ENCODE measurements at places on chromosomes 11 and 22.
A peak's percentile ranks its signal among the peaks of the same experiment; 100 is the strongest.

GRCh38 chr11:130449996-130450769 lies 1.7 kb downstream of the ADAMTS15 start:
- DNase-seq: no peak

DNA sequence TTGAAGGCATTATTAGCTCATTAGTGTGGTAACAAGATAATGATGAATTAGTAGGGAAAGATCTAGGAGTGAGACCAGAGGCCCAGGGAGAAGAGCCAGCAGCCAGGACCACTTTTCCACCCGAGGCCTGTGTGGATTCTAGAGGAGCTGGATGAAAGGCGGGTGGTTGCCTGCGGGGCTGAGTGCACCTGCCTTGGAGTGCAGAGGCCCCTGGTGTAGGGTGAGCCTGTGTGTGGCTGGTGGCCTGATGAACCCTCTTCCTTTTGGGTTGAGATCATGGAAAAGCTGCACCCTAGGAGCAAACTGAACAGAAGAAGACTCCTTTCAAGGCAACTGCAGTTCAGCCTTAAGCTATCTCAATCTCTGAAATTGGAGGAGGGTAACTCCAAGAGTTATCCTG lies 5.9 kb upstream of the TP53AIP1 start:
- DNase-seq: no peak

- DNase-seq: no peak
Measured at GRCh38 chr22:48895831-48896765, 931.6 kb downstream of the BRD1 start.

DNA sequence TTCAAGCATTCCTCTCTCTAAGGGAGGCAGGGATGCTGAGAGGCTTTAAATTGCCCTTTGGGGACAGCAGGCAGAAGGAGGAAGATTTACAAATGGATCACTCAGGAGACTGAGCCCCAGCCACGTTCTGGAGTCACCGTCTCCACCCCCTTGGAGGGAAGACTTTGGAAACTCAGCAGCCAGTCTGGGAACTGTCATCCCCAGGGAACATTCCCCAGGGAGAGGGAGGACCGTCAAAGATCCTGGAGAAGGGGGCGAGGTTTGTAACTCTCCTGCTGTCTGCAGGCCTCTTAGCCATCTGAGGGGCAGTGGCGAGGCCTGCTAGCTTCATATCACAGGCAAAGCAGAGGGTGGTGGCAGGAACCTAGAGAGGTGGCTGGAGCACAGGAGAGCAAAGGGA lies 56.1 kb upstream of the SLC22A12 start:
- DNase-seq: no peak

DNA sequence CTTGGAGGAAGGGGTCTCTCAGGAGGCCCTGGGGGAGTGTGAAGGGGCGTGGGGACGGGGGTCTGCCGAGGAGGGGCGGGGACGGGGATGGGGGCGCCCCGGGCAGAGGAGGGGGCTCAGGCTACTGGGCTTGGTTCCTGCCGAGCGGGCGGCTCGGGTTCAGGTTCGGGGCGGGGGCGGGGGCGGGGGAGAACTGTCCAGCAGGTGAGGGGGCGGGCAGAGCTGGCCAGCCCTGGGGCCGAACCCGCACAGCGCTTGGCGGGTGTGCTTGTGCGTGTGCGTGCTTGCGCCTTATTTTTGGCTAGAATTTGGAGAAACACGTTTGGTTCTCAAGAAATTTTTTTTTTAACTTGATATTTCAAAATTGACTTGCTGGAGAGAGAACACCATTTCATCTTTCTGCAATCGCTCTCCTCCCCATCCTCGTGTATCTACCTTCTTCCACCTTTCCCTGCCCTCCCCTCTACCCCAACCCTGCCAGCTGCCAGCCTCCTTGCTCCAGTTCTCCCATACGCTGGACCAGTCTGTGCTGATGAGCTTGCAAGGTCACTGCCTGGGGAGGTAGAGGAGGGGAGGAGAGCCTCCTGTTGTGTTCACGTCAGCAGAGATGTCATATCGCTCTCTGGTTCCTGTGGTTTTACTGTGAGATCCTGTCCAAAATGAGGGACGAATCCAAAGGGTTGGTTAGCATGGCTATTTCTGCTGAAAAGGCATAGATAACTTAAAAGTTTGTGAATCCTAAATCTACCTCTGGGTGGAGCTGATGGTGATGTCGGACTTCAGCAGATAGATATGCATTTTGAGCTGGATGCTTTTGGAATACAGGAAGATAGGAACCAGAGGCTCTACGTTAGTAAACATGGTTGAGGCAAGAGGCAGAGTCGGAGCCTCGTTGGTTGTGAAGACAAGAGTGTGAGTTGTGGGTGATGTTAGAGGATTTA lies 668 bp downstream of the MADD start:
- no peak for DNase-seq

GRCh38 chr11:43904742-43905535 lies 24.3 kb downstream of the ALKBH3 start:
- no peak for DNase-seq

- no peak for DNase-seq
Measured at GRCh38 chr11:46984548-46984947, 48.0 kb downstream of the CSTPP1 start.

DNA sequence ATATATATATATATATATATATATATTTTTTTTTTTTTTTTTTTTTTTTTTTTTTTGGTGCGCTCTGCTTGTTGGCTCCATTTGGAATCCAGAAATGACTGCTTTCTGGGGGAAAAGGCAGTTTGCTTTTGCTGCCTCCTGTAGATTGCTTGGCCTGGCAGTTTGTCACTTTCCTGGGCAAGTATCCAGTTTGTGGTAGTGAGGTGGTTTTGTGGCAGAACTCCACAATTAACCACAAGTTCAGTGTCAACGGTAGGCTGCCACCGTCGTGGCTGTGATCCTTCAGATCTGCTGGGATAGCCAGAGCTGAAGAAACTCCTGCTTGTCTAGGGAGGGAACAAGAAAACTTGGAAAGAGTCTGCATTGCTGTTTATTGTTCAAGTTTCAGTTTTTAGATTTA lies 5.0 kb upstream of the PDE3B start:
- no peak for DNase-seq

- no peak for DNase-seq
Measured at GRCh38 chr11:68504432-68505066, 44.0 kb downstream of the PPP6R3 start.

GRCh38 chr22:28023774-28024173 lies 104.7 kb upstream of the PITPNB start:
- DNase-seq: no peak

GRCh38 chr11:9574622-9575259 lies 1.3 kb downstream of the WEE1 start:
- no peak for DNase-seq

- peak; percentile 32 for DNase-seq
Measured at GRCh38 chr11:3942956-3943497, 87.6 kb downstream of the STIM1 start.

- no peak for DNase-seq
Measured at GRCh38 chr11:34397120-34397519, 39.3 kb upstream of the ABTB2 start.

- DNase-seq: no peak
Measured at GRCh38 chr11:109998921-109999320, 94.3 kb upstream of the ZC3H12C start.

DNA sequence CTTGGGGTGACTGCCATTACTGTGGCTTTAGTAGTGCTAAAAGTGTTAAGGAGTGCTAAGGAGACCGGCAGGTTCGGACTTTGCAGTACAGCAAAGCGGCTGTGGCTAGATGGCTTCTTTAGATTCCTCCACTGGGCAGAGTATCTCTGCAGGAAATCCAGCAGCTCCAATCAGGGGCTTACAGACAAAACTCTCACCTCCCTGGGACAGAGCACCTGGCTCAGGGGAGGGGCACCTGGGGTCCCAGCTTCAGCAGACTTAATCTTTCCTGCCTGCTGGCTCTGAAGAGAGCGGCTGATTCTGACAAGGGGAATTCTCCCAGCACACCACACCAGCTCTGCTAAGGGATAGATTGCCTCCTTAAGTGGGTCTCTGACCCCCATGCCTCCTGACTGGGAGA lies 668.8 kb upstream of the TENM4 start:
- no peak for DNase-seq

GRCh38 chr11:12724301-12725054 lies 50.3 kb downstream of the TEAD1 start:
- DNase-seq: peak; percentile 95

GRCh38 chr11:8732324-8732670 lies 49.7 kb downstream of the RPL27A start:
- DNase-seq: no peak

- no peak for DNase-seq
Measured at GRCh38 chr11:128714123-128714522, 20.3 kb downstream of the FLI1 start.

DNA sequence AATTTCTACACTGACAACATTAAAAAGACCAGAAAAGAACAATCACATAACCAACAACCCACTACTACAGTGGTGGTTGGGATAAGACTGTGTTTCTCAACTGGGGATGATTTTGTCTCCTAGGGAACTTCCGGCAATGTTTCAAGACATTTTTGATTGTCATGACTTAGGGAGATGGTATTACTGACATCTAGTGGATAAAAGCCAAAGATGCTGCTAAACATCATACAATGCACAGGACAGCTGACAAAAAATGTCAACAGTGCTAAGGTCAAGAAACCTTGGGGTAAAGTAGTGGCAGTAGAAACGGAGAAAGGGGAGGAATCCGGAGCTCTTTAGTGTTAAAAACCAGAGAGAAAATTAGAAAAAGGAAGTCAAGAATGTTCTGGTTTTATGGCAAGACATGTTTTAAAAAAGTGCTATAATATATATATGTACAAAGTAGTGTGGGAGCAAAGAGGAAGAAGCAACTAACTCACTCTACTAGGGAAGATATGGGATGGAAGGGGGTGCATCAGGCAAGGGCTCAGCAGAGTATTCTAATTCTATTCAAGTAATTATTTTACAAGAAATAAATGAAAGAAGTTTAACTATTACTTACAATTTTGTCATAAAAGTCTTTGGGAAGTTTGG lies 37.2 kb downstream of the CKAP5 start:
- DNase-seq: no peak

DNA sequence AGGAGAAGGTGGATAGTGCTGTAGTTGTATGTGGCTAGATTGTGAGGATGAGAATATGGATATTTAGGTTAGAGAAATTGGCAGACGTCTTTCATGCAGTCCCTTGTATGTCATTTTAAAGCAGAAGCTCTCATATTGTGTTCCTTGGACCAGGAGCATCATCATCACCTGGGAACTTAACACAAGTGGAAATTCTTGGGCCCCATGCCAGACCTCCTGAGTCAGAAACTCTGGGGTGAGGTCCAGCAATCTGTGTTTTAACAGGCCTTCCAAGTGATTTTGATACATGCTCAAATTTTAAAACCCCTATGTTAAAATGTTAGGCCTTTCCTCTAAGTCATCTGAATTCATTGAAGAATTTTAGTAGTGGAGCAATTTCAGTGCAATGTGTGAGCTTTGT lies 34.8 kb downstream of the JHY start:
- DNase-seq: no peak

DNA sequence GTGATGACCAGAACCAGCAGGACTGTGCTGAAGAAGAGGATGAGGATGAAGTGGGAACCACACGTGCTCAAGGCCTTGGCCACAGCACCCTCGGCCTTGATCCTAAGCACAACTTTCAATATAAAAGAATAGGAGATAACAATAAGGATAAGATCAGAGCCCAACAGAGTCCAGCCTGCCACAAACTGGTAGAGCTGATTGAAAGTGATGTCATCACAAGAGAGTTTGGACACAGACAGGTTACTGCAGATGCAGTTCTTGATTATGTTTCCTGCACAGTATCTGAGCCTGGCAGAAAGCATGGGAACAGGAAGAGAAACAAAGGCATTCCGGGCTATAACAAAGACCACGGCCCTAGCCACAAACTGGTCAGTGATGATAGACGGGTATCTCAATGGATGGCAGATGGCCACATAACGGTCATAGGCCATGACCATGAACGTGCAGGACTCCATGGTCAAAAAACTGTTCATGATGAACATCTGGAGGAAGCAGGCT lies 4.5 kb downstream of the OR56A4 start:
- DNase-seq: no peak

DNA sequence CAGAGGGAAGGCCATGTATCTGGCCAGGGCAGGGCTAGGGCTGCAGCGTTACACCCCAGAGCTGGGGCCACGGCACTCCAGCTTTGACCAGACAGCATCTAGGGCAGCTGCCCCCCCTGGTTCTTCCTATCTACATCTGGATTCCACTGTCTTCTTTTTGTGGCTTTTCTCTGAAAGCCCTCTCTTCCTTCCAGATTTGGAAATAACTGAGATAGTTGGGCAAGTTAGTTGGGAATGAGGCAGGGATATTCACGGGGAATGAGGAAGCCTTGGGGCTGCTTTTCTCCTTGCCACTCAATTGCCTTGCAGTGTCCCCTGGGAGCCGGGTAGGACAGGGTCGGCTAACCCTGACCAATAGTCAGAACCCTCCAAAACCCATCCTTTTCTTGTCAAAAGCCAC lies 26.8 kb downstream of the CLMP start:
- DNase-seq: no peak

DNA sequence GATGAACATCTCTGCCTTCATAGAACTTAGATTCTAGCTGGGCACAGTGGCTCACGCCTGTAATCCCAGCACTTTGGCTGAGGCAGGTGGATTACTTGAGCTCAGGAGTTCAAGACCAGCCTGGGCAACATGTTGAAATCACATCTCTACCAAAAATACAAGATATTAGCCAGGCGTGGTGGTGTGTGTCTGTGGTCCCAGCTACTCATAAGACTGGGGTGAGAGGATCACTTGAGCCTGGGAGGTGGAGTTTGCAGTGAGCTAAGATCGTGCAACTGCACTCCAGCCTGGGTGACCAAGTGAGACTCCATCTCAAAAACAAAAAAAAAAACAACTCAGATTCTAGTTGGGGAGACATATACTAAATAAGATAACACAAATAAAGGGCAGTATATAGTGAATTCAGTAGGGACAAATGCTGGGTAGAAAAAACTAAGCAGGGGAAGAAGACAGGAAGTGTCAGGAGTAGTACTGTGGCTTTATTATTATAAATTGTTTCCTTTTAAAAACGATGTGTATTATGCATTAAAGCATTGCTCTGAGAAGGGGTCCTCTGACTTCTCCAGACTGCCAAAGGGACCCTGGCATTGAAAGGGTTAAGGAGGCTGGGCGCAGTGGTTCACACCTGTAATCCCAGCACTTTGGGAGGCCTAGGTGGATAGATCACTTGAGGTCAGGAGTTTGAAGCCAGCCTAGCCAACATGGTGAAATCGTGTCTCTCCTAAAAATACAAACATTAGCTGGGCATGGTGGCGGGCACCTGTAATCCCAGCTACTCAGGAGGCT lies 46.7 kb downstream of the PACS1 start:
- no peak for DNase-seq

- no peak for DNase-seq
Measured at GRCh38 chr11:1442807-1443366, 43.7 kb downstream of the MOB2 start.

DNA sequence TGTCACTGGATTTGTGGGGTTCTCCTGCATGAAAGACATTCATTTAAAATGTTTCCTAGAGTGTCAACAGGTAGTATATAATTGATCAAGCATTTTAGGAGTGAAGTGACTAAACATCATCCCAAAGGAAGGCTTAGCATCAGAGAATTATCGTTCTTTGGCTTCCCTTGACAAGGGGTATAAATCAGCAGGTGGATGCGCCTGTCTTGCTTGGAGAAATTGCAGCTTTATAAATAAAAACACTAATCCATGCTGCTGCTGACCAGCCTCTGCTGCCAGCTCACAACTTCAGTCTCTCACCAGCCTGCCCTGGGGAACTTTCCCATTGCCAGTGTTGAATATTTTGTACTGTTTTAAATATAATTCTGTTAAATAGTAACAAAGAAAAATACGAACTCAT lies 1184.7 kb upstream of the TENM4 start:
- DNase-seq: no peak

- no peak for DNase-seq
Measured at GRCh38 chr11:46159680-46160079, 38.4 kb upstream of the PHF21A start.

- no peak for DNase-seq
Measured at GRCh38 chr11:2097356-2097997, 41.7 kb downstream of the IGF2 start.
